ENCODE measurements at places on chromosomes 2 and 18. TPM values are rescaled to one million over a fixed set of nuclear protein-coding genes. Genes with fewer than 3 reads are reported as not detected.

STEAP3 gene
- 11.8 TPM for total RNA-seq

HK2 gene
- total RNA-seq = 3.8 TPM

KYNU gene
- 1.4 TPM for total RNA-seq

POTEI gene
- total RNA-seq = not detected

DNA sequence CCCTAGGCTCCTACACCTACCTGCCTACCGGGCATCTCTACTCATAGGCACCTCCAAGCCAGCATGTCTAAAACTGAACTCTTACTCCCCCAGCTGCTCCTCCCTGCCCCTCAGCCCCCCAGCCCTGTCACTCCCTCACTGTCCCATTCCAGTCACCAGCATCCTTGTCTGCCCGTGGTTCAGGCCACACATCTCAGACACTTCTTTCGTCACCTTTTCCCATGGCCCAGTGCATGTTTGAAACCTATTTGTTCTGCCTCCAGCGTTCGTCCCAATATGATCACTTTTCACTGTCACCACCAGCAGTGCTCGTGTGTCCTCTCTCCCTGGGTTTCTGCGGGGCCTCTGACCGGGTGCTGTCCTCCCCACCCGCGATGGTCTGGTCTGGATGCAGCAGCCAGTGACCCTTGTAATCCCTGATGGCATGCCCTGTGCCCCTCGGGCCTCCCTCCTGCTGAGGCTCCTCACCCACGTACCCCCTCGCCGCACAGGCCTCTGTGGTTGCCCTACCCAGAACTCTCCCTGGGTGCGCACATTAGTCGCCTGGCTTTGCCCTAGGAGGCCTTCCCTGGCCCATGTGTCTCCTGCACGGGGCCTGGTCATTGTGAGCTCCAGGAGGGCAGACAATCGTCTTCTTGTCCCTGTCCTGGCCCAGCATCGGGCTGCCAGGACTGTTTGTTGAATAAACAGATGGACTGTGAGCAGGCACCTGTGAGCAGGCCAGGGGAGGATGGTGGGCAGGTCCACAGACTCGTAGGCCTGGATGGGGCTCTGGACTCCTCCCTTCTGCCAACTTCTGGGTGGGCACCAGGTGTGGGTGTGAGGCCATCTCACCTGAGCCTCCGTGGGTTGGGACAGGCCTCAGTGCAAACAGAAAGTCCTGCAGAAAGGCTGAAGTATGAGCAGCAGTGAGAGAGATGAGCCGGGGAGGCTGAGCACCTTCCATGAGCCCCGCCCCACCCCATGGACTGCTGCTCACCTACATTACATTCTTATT is 15.5 kb downstream of the LDLRAD4 start:
- DNase-seq = no peak

Data from left ventricle myocardium superior (tissue), 1 donor.